ENCODE measurements at places on chromosomes 1 and 21. TPM values are rescaled to one million over a fixed set of nuclear protein-coding genes. Genes with fewer than 3 reads are reported as not detected.

GRCh38 chr1:67393737-67394136, 36.5 kb downstream of the SERBP1 start:
- peak overlapping the region; percentile 50 for H3K27ac ChIP-seq
- no peaks in the 10 kb centered on the region for H3K36me3 ChIP-seq
- no peak for DNase-seq

- no peaks in the 10 kb centered on the region for H3K4me1 ChIP-seq
- no peaks in the 10 kb centered on the region for H3K36me3 ChIP-seq
- no peak overlapping the region for H3K27ac ChIP-seq
- no peak for DNase-seq
Observed at GRCh38 chr1:195576641-195577040, 1031.6 kb downstream of the KCNT2 start.

DNA sequence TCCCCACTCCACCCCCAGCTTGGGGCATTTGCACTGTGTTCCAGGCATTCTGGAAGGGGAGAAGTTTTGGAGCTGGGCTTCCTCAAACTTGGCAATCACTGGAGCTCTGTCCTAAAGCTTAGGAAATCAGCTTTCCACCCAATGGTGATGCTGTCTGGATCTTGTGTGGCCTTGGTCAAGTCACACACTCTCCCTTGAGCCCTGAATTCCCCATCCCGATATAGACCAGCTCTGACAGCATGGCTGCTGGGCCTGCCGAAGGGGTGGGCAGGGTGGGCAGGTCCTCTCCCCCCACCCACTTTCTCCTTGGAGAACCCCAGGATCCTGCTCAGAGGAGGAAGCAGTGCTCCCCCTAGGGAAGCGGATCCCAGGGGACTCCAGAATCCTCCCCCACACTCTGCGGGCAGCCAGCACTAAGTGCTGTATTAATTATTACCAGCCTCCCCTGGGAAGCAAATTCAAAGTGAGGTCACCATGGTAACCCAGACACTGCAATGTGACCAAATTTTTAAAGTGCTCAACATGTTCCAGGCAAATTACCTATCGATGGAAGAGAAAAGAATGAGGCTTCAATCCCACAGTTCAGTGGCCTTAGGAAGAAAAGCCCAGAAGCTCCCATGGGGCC, 21.3 kb upstream of the LDLRAP1 start:
- H3K4me3 ChIP-seq, result no peak overlapping the region
- H3K27me3 ChIP-seq, result no peaks in the 10 kb centered on the region
- no peak for DNase-seq
- H3K4me1 ChIP-seq, result no peaks in the 10 kb centered on the region

GRCh38 chr1:47031059-47031458, 7.6 kb downstream of the CYP4X1 start:
- no peaks in the 10 kb centered on the region for H3K36me3 ChIP-seq
- H3K4me1 ChIP-seq, result no peaks in the 10 kb centered on the region
- DNase-seq, result no peak
- H3K4me3 ChIP-seq, result no peak overlapping the region
- peaks cover 18% of the 10 kb centered on the region for H3K27me3 ChIP-seq

DNA sequence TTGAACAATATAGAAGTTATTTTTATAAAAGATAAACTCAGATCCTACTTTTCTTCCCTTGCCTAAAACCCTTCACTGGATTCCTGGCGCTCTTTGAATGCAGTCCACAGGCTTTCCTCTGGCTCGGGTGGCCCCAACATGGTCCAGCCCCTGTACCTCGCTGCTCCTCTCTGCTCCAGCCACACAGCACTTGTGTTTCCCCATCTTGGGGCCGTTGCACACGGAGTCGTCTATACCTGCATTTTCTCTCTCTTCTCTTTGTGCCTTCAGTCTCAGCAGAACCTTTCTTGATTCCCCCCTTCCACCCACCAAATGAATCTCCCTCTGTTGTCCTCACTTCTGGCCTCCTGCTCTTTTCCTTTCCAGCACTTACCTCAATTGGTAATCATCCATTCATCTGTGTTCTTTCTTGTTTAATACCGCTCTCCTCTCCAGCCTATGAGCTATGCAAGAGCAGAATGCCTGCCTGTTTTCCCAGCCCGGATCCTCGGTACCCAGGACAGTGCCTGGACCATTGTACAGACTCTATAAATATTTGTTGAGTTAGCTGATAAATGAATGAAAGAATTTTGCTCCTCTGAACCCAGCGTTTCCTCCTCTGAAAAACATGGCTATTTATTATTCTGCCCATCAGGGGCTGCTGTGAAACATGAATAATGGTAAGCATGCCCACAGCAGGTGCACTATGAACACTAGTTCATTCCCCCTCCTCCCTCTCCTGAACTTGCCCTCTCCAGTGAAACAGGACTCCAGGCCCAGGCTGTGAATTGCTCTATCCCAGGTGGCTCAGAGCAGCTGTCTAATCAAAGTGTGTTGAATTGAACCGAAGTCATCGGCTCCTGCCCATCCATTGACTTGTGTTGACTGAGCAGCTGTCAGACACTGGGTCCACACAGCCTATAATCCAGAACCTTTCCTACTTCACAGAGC, 266.9 kb downstream of the PTPRU start:
- H3K36me3 ChIP-seq, result no peaks in the 10 kb centered on the region
- no peaks in the 10 kb centered on the region for H3K4me1 ChIP-seq
- no peak overlapping the region for H3K27ac ChIP-seq

- no peaks in the 10 kb centered on the region for H3K27me3 ChIP-seq
- no peak for DNase-seq
- no peak overlapping the region for H3K4me3 ChIP-seq
- H3K4me1 ChIP-seq, result peaks cover 71% of the 10 kb centered on the region
- H3K36me3 ChIP-seq, result no peaks in the 10 kb centered on the region
- no peak overlapping the region for H3K27ac ChIP-seq
Observed at GRCh38 chr1:205346956-205347574, 9.7 kb downstream of the KLHDC8A start.

- no peak overlapping the region for H3K4me3 ChIP-seq
- H3K36me3 ChIP-seq, result no peaks in the 10 kb centered on the region
- H3K27me3 ChIP-seq, result no peaks in the 10 kb centered on the region
- DNase-seq, result no peak
- H3K4me1 ChIP-seq, result peaks cover 6% of the 10 kb centered on the region
Observed at GRCh38 chr1:1293263-1294249, 13.3 kb downstream of the SCNN1D start.

GRCh38 chr1:193143285-193143684, 21.5 kb downstream of the CDC73 start:
- DNase-seq, result no peak
- H3K4me1 ChIP-seq, result peaks cover 13% of the 10 kb centered on the region
- no peak overlapping the region for H3K4me3 ChIP-seq
- no peak overlapping the region for H3K27ac ChIP-seq
- H3K36me3 ChIP-seq, result peaks cover 28% of the 10 kb centered on the region

GRCh38 chr21:21226472-21226871, 228.3 kb downstream of the NCAM2 start:
- DNase-seq, result no peak
- no peak overlapping the region for H3K27ac ChIP-seq
- no peaks in the 10 kb centered on the region for H3K27me3 ChIP-seq
- no peaks in the 10 kb centered on the region for H3K4me1 ChIP-seq

GRCh38 chr1:156470473-156470872, 30.1 kb downstream of the MEF2D start:
- H3K27me3 ChIP-seq, result no peaks in the 10 kb centered on the region
- no peak overlapping the region for H3K27ac ChIP-seq
- no peak for DNase-seq
- H3K36me3 ChIP-seq, result peaks cover 1% of the 10 kb centered on the region
- no peaks in the 10 kb centered on the region for H3K4me1 ChIP-seq

- H3K4me3 ChIP-seq, result peak overlapping the region; percentile 98
- H3K27ac ChIP-seq, result peak overlapping the region; percentile 98
- H3K36me3 ChIP-seq, result no peaks in the 10 kb centered on the region
- no peak for DNase-seq
Observed at GRCh38 chr1:66925944-66926343, 1.2 kb downstream of the MIER1 start.

- no peaks in the 10 kb centered on the region for H3K36me3 ChIP-seq
- DNase-seq, result no peak
- H3K4me3 ChIP-seq, result no peak overlapping the region
- peaks cover 19% of the 10 kb centered on the region for H3K27me3 ChIP-seq
- H3K4me1 ChIP-seq, result no peaks in the 10 kb centered on the region
- no peak overlapping the region for H3K27ac ChIP-seq
Observed at GRCh38 chr1:231493421-231494185, 34.9 kb upstream of the TSNAX start.

- peaks cover 4% of the 10 kb centered on the region for H3K4me1 ChIP-seq
- H3K27me3 ChIP-seq, result no peaks in the 10 kb centered on the region
- H3K4me3 ChIP-seq, result no peak overlapping the region
- H3K36me3 ChIP-seq, result no peaks in the 10 kb centered on the region
- DNase-seq, result no peak
Observed at GRCh38 chr1:172215006-172215405, 205.5 kb upstream of the C1orf105 start.

DNA sequence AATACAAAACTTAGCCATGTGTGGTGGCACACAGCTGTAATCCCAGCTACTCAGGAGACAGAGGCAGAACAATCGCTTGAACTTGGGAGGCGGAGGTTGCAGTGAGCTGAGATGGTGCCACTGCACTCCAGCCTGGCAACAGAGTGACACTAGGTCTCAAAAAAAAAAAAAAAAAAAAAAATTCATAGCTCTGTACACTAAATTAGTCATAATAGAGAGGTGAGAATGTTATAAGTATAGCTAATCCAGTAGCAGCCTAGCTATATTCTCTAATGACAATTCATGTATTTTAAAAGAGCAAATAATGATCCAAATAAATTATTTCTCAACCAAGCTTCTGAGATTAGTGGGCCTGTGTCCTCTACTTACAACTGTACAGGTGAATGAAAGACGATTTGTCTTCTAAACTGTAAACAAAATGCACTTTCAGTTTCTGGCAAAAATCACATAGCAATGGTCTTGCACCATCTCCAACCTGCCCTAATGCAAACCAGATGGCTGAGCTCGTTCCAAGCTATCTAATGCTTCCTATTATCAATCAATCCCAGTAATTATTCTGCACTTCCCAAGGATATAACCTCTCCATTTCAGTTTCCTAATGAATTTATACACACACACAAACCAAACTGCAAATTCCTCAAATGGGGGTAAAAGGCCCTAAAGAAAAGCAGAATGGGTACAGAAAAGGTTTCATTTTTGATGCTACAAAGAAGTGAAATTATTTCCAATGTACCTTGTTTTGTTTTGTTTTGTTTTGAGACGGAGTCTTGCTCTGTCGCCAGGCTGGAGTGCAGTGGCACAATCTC, 56.5 kb downstream of the GATAD2B start:
- no peaks in the 10 kb centered on the region for H3K27me3 ChIP-seq
- H3K4me3 ChIP-seq, result no peak overlapping the region
- no peak overlapping the region for H3K27ac ChIP-seq
- DNase-seq, result no peak
- no peaks in the 10 kb centered on the region for H3K36me3 ChIP-seq

DNA sequence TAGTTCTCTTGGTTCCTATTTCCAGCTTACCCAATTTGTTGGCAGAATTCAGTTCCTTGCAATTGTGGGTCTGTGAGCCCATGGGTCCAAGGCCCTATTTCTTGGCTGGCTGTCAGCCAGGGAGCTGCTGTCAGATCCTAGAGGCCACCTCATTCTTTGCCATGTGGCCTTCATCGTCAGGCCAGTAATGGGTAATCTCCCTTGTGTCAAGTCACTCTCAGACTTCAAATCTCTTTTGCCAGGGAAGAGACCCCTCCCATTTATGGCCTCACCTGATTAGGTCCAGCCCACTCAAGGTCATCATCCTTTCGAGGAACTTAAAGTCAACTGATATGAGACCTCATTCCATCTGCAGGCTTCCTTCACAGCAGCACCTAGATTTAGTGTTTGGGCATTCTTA, 17.9 kb downstream of the OBSCN start:
- H3K4me3 ChIP-seq, result no peak overlapping the region
- DNase-seq, result no peak
- H3K36me3 ChIP-seq, result peaks cover 20% of the 10 kb centered on the region
- H3K27ac ChIP-seq, result no peak overlapping the region
- H3K27me3 ChIP-seq, result no peaks in the 10 kb centered on the region

DNA sequence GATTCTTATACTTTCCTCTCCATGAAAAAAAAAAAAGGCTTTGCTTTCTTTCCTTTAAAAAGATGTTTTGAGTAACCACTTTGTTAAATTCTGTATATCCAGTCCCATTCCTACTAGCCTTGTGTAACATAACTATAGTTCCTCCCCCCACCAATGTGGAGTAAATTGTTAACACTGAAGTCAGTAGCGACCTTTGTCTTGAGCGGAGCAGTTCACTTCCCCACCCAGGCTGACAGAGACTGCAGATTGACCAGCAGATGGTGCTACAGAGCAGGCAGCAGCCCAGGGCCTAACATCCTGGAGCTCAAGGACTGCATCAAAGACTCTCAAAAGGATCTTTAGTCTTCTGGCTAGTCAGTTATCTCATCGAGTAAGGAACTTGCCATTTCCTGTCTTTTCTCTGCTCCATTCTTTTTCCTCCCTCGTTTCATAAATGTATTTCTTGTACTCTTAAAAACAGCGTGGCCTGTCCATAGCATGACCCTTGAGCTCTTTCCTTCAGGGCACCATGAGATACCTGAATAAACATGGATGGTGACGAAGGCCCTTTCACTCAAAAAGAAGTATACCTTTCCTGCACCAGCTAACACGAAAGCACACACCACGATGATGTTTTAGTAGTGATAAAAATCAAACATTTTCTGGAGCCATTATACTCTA, 503.5 kb upstream of the PKN2 start:
- peak; percentile 61 for DNase-seq
- peaks cover 11% of the 10 kb centered on the region for H3K4me1 ChIP-seq

DNA sequence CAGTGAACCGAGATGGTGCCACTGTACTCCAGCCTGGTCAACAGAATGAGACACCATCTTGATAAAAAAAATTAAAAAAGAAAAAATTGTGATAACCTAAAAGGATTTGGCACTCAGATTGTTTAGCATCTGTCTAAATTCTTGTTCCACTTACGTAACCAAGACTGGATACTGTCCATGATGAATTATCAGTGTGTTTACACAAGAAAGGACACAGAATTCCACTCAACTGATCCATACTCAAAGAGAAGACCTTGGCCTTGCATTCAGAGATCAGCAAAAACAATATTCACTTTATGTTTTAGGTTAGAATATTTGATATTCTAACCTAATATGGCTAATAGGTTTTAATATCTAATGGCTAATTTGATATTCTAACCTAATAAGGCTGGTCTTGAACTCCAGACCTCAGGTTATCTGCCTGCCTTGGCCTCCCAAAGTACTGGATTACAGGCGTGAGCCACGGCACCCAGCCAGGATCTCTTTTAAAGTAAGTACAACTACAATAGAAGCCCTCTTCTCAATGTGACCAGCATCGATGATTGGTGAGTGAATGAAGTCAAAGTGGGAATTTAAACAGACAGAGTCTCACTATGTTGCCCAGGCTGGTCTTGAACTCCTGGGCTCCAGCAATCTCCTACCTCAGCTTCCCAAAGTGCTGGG, 43.1 kb upstream of the COX20 start:
- no peak overlapping the region for H3K27ac ChIP-seq
- H3K36me3 ChIP-seq, result no peaks in the 10 kb centered on the region
- H3K4me1 ChIP-seq, result peaks cover 13% of the 10 kb centered on the region
- DNase-seq, result no peak
- no peaks in the 10 kb centered on the region for H3K27me3 ChIP-seq
- no peak overlapping the region for H3K4me3 ChIP-seq

The ANGPTL1 gene
- 1.4 TPM for polyA plus RNA-seq

The FAM167B gene
- polyA plus RNA-seq, result not detected

The PLA2G5 gene
- not detected for polyA plus RNA-seq

The FMO2 gene
- not detected for polyA plus RNA-seq

The AMY1B gene
- polyA plus RNA-seq, result not detected

The ARHGEF19 gene
- 7.1 TPM for polyA plus RNA-seq

The FALEC gene
- polyA plus RNA-seq, result not detected

The SLC44A5 gene
- polyA plus RNA-seq, result not detected

The INAVA gene
- not detected for polyA plus RNA-seq

The IGSF3 gene
- polyA plus RNA-seq, result not detected

Measured in naive B cell (primary cell).